ENCODE measurements at places on chromosomes 13 and 19.

GRCh38 chr13:24651718-24652345, 28.4 kb upstream of the ATP12A start:
- no peaks in the 10 kb centered on the region for H3K4me1 ChIP-seq
- no peak overlapping the region for H3K27ac ChIP-seq
- H3K4me3 ChIP-seq, result no peak overlapping the region
- DNase-seq, result no peak

- no peak overlapping the region for H3K4me3 ChIP-seq
- H3K4me1 ChIP-seq, result no peaks in the 10 kb centered on the region
- no peak overlapping the region for H3K27ac ChIP-seq
- no peaks in the 10 kb centered on the region for H3K27me3 ChIP-seq
These were observed 697.5 kb upstream of the PCDH20 start for GRCh38 chr13:62113179-62113578.

- peaks cover 6% of the 10 kb centered on the region for H3K4me1 ChIP-seq
- no peaks in the 10 kb centered on the region for H3K27me3 ChIP-seq
- no peak for DNase-seq
- H3K36me3 ChIP-seq, result peaks cover 3% of the 10 kb centered on the region
- no peak overlapping the region for H3K4me3 ChIP-seq
These were observed 75.5 kb downstream of the TNFSF13B start for GRCh38 chr13:108345016-108345415.

DNA sequence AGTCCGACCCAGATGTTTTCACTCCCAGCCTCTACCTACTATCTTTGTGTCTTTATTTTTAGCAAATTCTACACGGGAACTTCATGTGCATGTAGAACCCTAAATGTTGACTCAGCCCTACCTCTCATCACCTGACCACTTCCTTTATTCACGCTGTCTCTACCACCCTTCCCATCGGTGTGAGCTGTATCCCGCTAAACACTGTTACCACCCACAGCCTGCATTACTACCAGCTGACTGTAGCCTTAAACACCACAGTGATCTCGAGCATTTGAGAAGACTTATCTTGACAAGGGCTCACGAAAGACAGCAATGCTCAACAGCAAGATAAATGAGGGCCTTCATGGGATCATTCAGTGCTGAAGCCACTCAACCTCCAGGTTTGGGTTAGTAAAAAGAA, 15.1 kb downstream of the NCR1 start:
- H3K4me1 ChIP-seq, result peaks cover 5% of the 10 kb centered on the region
- DNase-seq, result no peak
- no peak overlapping the region for H3K4me3 ChIP-seq
- no peaks in the 10 kb centered on the region for H3K36me3 ChIP-seq

GRCh38 chr19:54312436-54313377, at the start of gene LILRA5:
Gene LILRA5 (minus strand): TSS chr19:54313166. CDS start chr19:54313019, 147 bp downstream.
- H3K4me1 ChIP-seq, result peaks cover 2% of the 10 kb centered on the region
- DNase-seq, result no peak

GRCh38 chr19:4539693-4540581, at the start of gene LRG1:
Gene LRG1 (minus strand): TSS chr19:4540036. CDS start chr19:4540013, 23 bp downstream.
- no peak within 1 kb of the TSS for H3K4me3 ChIP-seq
- peaks cover 3% of the 10 kb centered on the region for H3K4me1 ChIP-seq
- H3K27me3 ChIP-seq, result peaks cover 6% of the 10 kb centered on the region
- no peak within 1 kb of the TSS for H3K27ac ChIP-seq
- DNase-seq, result no peak
- H3K36me3 ChIP-seq, result peaks cover 4% of the 10 kb centered on the region

GRCh38 chr19:11224429-11224828, 15.0 kb upstream of the ANGPTL8 start:
- H3K27ac ChIP-seq, result no peak overlapping the region
- peaks cover 13% of the 10 kb centered on the region for H3K27me3 ChIP-seq
- H3K36me3 ChIP-seq, result peaks cover 4% of the 10 kb centered on the region
- no peak overlapping the region for H3K4me3 ChIP-seq
- DNase-seq, result no peak

Data from effector memory CD8-positive, alpha-beta T cell (primary cell).